ENCODE measurements at places on chromosomes 5 and 9. TPM values are rescaled to one million over a fixed set of nuclear protein-coding genes. Genes with fewer than 3 reads are reported as not detected.

Gene CDH12
- not detected for total RNA-seq

Gene PROB1
- 2.5 TPM for total RNA-seq

Gene SLC34A3
- total RNA-seq = not detected

Gene LRRC70
- 19.9 TPM for total RNA-seq

Gene CDH9
- total RNA-seq = not detected

Gene SYK
- not detected for total RNA-seq

Gene CARTPT
- not detected for total RNA-seq

Gene PSD2
- total RNA-seq = not detected

Gene ABO
- not detected for total RNA-seq

Gene DROSHA
- total RNA-seq = 41.1 TPM

Gene CKS2
- 253 TPM for total RNA-seq

Gene EPB41L4B
- total RNA-seq = 0.39 TPM

Gene LEAP2
- not detected for total RNA-seq

Gene PCDHB16
- 0.25 TPM for total RNA-seq

Gene HOMER1
- total RNA-seq = 1.8 TPM

Gene PCDHB13
- 0.30 TPM for total RNA-seq

Gene KIF3A
- 6.6 TPM for total RNA-seq

Gene KDM3B
- 23.9 TPM for total RNA-seq

Gene PNPLA7
- 0.34 TPM for total RNA-seq

Gene SH3RF2
- total RNA-seq = 0.59 TPM

Gene NRARP
- total RNA-seq = 35.8 TPM

Gene JADE2
- total RNA-seq = 25.6 TPM

Gene AMACR
- total RNA-seq = 8.0 TPM

Gene IL13
- not detected for total RNA-seq

Gene PTCD2
- total RNA-seq = 9.5 TPM

Gene IL33
- total RNA-seq = 0.60 TPM

Gene BNC2
- total RNA-seq = 8.9 TPM

Gene PCDHA4
- total RNA-seq = not detected

Gene SMIM33
- not detected for total RNA-seq

Gene STING1
- total RNA-seq = 120 TPM

Gene FOXD4L3
- not detected for total RNA-seq

Gene COL23A1
- not detected for total RNA-seq

Gene C9
- not detected for total RNA-seq

Gene FBXL7
- total RNA-seq = 14.7 TPM

Gene TMC1
- 0.13 TPM for total RNA-seq

Gene PCDHB15
- 0.15 TPM for total RNA-seq

Gene IDNK
- 5.3 TPM for total RNA-seq

Gene TEX48
- not detected for total RNA-seq

Gene KIF4B
- under 0.01 TPM for total RNA-seq

Gene DND1
- total RNA-seq = 0.10 TPM

Gene ANKH
- total RNA-seq = 9.8 TPM

Gene PTGDS
- not detected for total RNA-seq

Gene GRIN3A
- not detected for total RNA-seq

Gene CANX
- 375 TPM for total RNA-seq

Gene ADAMTS6
- total RNA-seq = 20.6 TPM

Data from mammary microvascular endothelial cell (primary cell).